ENCODE measurements at places on chromosomes 11 and 22.

- no peak for DNase-seq
These were observed 80.1 kb downstream of the PICALM start for GRCh38 chr11:85988780-85989179.

DNA sequence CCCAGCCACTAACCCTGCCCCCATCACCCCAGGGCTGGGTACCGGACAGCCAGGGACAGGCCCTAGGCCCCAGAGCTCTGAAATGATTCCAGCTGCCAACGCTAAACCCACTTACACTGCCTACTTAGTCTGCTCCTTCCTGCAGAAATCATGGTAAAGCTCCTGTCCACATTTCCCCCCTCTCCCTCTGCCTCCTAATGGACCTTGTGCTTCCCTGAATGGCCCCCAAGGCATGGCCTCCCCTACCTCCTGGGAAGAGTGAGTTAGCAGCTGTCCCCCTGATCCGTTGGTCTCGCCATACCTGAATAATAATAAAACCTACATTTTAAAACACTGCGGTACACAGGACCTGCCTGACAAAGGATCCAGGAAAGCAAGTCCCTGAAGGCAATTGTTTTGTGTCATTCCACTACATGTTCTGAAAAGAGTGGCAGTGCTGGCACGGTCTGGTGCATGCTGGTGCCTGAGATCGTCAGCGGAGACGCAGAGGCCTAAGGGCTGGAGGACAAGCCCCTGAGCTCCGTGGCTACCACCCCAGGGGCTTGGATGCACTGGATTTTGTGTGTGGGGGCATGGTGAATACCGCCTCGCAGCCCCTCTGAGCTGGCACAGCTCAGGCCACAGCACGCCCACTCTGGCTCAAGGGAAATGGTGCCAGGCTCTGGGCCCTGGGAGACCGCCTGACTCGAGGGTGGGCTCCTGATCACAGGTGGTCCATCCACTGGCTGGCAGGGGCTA is 186.3 kb downstream of the CTTN start:
- DNase-seq: no peak

- no peak for DNase-seq
These were observed 359.1 kb downstream of the LUZP2 start for GRCh38 chr11:24855951-24856350.

DNA sequence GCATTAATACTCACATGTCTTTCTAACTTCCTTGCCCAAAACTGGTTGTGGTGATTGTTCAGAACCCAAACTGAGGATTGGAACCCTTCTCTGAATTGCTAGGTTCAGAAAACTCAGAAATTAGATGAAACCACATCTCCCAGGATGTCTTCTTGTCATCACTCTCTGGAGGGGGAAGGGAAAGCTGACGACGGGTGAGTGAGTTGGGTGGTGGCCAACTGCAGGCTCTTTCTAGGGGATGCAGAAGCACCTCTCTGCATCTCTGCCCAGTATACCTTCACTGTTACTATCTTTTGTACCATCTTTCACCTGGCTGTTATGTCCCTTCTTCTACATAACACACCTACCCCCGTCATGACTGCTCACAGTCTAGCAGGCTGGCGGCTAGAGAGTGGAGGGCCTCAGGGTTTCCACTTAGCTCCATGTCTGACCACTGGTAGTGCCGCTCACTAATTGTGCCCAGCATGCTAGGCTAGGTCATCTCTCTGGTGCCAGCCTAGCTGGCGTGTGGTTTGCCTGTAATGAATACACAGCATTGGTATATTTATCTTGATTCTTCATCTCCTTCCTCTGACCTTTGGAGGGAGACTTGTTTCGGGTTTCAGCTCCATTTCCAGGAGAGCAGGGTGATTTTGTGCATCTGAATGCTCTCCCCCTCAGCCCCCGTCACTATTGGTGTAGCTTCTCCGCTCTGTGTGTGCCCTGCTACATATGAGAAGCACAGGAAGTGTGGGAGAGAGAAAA is 7.3 kb downstream of the GRAMD1B start:
- DNase-seq: no peak

DNA sequence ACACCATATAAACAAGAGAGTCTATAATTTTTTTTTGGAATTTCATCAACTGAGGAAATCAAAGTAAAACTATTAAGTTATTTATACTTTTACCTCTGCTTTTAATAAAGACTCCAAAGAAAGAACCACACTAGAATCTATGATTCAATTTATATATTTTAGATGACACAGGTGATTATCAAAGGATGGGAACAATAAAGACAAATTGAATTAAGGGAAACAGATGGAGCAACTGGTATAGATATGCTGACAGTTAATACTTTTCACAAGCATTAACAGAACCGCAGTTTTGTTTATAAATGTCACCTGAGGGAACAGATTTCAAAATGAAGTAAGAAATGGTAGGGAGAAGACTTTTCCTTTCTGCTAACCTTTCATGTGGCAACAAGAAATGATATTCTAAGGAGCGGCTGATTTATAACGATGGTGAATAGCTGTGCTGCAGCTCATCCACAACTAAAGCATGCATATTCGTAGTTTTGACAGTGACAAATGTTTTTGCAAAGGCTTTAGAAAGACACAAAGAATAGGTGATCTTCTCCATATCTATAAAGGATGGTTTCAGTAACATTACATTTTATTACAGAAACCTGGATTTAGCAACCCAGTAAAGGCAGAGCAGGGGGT is 1502.9 kb upstream of the RAG2 start:
- DNase-seq: no peak

- no peak for DNase-seq
These were observed 483 bp upstream of the HYLS1 start for GRCh38 chr11:125886997-125887372.

GRCh38 chr11:3161309-3161708 is 3.8 kb downstream of the OSBPL5 start:
- DNase-seq: no peak

DNA sequence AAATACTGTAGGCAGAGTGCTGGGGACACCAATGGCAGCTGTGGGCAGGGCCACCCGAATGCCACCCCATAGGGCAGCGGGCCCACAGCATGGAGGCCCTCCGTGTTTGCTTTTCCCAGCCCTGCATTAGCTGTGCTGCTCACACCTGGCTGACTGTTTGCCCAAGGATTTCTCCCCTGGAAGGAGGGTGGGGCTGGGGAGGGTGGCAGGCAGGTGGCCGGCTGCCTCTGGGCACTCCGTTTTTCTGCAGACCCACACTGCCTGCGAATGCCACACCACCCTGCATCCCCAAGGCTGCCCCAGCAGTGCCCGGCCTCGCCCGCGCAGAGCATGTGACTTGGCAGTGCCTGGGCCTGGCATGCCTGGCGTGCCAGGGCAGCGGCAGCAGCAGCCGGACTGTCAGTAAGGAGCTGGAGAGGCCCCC is 19.6 kb downstream of the DAGLA start:
- no peak for DNase-seq

GRCh38 chr11:109526931-109527330 is 104.9 kb downstream of the C11orf87 start:
- DNase-seq: no peak

- no peak for DNase-seq
These were observed 47.0 kb upstream of the TIMP3 start for GRCh38 chr22:32754413-32755041.

- DNase-seq: peak; percentile 4
These were observed 56.9 kb upstream of the PRSS23 start for GRCh38 chr11:86743223-86744118.

DNA sequence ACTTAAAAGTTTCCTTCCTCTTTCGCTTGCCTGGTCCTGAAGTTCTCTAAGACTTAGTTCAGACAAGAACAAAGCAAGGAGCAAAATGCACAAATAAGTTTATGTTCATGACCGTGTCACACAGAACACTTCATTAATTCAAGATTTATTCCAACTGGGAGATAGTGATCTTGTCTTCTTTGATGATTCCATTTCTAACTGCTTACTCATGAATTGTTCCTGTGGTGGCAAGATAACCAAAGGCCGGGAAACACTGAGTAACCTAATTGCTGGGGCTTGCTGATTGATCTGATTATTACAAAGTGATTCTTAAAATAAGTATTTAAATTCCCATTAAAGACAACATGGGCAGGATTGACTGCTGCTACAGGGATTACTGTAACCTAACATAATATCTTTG is 1462.9 kb upstream of the RAG2 start:
- DNase-seq: no peak

DNA sequence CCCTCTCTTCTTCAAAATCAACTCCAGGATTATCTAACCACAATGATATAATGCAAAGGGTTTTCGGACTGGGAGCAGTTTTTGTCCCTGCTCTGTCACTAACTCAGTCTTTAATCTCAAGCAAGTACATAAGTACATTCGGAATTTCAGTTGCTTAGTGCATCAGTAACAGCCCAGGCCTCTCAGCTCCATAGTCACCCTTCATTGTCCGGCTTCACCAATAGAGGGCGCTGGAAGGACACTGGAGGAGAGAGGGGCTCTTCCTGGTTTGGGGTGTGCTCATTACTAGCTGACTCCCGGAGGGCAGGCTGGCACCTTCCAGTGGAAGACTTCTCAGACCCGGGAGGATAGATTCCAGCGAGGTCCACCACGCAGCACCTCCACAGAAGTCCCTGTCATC is 90.4 kb upstream of the PDGFD start:
- DNase-seq: no peak

Data from stimulated activated CD4-positive, alpha-beta T cell treated with anti-CD3 and anti-CD28 coated beads, Interleukin-1b, Interleukin-23, amount 100 ng/mL, for 1 hour (primary cell).